ENCODE measurements at places on chromosomes 7 and 10.

GRCh38 chr7:159094023-159094740 is 50.5 kb downstream of the VIPR2 start:
- no peak for DNase-seq

DNA sequence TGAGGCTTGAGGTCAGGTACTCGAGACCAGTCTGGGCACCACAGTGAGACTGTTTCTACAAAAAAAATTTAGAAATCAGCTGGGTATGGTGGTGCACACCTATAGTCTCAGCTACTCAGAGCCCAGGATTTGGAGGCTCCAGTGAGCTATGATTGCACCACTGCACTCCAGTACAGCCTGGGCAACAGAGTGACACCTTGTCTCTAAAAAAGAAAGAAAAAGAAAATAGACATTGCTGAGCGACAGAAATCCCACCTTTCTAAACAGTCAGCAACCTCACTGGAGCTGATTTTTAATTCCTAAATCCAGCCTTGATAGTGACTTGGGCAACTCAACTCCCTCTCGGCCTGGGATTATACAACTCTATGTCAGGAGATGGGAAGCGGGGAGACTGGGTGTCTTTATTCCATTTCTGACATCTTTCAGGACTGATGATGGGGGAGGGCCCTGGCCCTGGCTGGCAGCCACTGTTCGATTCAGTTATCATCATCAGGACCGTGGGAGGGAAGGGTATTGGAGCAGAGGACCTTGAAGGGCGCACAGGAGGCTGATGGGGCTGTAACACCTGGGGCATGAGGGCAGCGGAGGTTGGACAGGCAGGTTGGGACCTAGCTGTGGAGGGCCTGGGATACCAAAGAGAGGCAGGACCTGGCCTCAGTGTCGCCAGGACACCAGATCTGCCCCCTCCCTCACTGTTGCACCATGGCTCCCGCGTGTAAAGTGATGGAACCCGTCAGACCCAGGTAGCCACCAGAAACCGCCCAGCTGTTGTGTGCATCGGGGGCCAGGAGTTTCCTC is 14.7 kb downstream of the HSPB1 start:
- DNase-seq = no peak

GRCh38 chr7:27910326-27910725 is 170.4 kb downstream of the TAX1BP1 start:
- no peak for DNase-seq

- DNase-seq = no peak
Observed at GRCh38 chr10:114917927-114918672, 19.9 kb upstream of the TRUB1 start.

DNA sequence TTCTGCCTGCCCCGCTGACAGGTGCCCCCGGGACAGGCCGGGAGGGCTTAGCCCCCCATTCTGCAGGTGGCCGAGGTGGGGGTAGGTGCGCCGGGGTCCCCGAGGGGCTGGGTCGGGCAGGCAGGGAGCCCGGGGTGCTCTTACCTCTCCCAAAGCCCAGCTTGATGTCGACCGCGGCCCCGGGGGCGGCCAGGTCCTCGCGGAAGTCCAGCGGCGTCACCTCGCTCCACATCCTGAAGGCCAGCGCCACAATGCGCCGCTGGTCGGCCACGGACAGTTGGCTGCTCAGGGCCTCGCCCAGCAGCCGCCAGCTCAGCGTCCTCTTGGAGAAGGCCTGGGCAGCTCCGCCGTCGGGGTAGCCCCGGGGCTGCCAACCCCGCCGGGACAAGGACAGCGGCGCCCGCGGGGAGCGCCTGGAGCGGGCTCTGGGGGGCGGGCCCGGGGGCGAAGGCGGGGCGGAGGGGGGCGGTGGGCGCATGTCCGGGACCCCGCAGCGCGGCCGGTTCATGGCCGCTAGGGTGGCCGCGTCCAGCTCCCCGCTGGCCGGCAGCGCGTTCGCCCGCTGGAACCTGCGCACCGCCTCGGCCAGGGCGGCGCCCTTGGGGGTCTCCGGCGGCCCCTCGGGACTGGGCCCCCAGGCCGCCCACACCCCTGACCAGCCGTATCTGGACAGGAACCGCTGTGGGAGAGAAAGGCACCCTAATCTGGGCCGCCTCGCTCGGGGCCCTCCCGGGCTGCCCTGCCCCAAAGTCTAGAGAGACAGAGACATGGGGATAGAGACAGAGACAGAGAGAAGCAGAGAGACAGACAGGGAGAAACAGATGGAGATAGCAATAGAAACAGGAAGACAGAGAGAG is 1.7 kb downstream of the MMP21 start:
- no peak for DNase-seq

GRCh38 chr10:64036321-64036930 is 515.2 kb downstream of the REEP3 start:
- no peak for DNase-seq

DNA sequence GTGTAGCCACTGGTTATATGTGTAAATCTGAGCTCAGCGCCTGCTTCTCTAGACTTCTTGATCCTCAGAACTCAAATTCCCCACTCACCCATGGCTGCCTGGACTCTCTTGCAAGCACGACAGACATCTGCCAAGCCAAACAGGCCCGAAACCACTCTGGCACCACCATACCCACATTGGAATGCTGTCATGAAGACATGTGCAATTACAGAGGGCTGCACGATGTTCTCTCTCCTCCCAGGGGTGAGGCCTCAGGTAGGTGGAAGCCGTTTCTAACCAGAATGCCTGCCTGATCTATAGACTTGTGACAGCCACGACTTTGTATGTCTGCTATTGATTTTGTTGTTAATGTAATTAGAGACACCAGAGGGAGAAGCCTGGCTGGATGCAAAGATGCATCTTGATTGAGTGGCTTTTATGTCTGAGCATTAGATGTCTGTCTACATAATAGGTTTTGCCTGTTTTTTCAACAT is 4.0 kb downstream of the BAMBI start:
- no peak for DNase-seq

DNA sequence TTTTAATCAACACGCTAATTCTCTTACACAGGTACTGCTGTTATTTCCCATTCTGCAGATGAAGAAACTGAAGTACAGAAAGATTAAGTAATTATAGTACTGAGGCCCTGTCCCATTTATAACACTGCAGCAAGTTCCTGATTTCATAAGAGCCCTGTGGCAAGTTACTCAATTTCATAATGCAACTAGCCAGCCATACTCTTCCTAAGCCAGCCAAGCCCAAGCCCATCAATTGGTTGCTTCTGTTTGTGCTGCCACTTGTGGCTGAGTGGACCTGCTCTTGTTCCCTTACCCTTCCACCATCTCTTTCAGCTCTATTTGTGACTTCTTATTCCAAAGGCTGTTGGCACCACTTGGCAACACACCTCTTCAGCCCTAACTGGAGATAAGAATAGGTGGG is 19.7 kb upstream of the PRPF18 start:
- DNase-seq = no peak

DNA sequence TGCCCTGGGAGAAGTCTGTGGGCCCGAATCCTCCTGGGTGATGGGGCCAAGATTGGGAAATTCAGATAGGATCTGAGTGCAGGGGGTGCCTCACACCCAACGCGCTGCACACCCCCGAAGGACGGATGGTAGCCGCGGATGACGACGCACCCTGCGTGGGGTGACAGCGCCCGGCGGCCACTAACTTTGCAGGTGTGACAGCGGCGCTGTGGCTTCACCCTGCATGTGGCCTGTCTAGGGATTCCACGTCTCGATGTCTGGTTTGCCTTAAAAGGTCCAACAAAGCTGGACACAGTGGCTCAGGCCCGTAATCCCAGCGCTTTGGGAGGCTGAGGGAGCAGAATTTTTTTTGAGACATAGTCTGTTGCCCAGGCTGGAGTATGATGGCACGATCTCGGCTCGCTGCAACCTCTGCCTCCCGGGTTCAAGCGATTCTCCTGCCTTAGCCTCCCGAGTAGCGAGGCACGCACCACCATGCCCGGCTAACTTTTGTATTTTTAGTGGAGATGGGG is 18.6 kb downstream of the ADAP1 start:
- DNase-seq = no peak

DNA sequence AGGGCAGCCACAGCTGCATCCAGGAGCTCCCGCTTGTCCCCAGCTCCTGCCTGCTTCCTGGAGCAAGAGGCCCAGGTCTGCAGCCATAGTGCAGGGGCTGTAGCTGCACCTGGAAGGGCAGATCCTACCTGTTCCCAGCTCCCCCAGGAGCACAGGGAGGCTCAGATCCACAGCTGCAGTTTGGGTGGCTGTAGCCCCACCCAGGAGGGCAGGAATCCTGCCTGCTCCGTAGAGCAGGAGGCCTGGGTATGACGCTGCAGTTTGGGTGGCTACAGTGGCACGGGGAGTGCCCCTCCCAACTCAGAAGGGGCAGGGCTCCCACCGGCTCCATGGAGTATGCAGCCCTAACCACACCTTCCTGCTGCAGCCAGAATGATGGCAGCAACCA is 26.7 kb upstream of the CDCA7L start:
- no peak for DNase-seq

DNA sequence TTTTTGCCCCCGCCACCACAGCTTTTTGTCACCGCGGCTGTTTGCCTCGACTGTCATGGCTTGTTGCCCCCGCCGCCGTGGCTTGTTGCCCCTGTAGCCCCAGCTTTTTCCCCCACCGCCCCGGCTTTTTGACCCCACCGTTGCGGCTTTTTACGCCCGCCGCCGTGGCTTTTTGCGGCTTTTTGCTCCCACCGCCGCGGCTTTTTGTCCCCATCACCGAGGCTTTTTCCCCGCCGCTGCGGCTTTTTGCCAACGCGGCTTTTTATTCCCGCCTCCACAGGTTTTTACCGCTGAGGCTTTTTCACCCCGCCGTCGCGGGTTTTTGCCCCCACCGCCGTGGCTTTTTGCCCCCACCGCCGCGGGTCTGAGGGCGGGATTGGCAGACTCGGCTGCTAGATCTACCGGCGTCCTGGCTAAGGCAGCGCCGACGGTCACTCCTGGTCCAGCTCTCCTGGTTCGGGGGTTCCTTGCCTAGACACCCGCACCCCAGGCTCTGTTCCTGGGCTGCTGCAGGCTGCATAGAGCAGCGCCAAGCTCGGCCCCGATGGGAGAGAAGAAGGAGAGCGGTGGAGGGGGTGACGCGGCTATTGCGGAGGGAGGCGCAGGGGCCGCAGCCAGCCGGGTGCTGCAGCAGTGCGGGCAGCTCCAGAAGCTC is 637.7 kb downstream of the ZNF716 start:
- DNase-seq = no peak

GRCh38 chr7:55130395-55131141 is 111.8 kb downstream of the EGFR start:
- DNase-seq = no peak

DNA sequence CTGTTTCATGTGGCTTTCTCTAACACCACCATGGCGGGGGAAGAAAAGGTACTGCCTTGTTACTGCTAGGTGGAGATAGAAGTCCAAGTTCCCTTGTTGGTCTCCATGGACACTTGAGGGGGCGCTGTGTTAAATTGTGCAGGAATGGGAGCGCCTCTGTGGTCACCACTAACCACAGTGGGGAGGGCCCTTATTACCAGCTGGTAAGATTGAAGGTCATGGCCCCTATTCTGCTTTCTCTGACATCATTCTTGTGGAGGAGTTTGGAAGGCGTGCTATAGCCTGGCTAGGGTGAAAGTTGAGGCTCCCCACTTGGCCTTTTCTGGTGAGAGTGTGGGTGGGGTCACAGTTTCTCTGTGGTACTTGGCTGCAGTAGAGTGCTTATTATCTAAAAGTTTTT is 14.9 kb upstream of the MXI1 start:
- no peak for DNase-seq

DNA sequence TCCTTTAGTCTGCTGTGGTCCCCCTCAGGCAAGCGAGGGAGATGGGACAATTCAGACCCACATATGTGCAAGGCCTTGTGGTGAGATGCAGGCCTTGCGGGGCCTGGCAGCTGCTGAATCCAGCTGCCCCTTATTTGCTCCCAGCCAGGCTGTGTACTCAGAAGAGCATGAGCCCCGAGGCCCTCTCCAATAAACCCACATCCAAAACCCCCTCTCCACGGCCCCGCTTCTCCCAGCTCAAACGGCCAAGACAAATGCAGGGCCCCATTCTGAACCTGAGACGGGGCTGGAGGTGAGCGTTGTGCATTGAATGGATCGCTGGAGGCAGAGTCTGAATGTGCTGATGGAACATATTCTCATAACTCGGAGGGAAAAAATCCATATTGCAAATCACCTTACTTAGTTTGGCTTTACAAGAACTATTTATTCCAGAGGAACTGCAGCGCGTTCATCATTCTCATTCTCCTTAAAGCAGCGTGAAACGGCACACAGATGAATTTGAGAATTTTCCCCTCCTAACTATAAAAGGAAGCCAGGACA is 169.2 kb upstream of the LYZL2 start:
- no peak for DNase-seq

DNA sequence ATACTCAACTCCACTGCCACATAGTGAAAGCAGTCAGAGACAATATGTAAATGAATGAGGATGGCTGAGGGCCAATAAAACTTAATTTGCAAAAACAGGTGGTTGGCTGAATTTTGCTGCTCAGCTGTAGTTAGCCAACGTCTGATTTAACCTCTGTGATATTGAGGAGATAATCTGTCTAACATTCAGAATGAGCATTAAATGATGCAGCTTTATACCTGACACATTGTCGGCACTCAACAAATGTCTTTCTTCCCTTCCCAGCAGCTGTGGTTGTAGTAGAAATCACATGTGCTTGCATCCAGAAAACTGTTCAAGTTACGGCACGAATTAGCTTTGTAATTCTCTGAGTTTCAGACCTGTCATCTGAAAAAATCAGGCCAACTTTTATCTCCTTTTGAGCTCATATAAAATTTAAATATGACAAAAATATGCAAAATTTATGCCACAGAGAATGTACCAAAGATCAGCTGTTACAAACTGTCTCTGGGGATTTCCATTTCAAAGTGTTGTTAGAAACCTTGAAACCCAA is 1239.7 kb downstream of the GATA3 start:
- DNase-seq = no peak

GRCh38 chr7:117092785-117093184 is 139.5 kb downstream of the ST7 start:
- DNase-seq = no peak

GRCh38 chr10:30736685-30737232 is 107.2 kb upstream of the LYZL2 start:
- DNase-seq = no peak

DNA sequence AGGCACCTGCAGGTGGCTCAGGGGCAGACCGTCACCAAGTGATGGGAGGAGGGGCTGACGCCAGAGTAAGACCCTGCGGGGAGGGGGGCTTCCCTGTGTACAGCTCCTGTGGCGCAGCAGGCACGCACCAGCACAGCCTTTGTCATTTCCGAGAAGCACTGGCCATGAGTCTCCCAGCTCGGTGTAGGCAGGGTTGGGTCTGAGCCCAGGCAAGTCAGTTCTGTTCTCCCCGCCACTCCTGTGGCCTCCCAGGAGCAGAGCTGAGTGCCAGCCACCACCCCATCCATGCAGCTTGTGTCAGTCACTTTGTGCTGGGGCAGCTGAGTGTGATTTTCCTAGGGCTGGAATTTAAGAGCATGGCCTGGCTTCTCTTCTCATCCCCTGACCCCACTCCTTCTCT is 13.2 kb downstream of the CPSF4 start:
- no peak for DNase-seq

GRCh38 chr7:123140561-123140960 is 59.2 kb downstream of the SLC13A1 start:
- DNase-seq = no peak

GRCh38 chr7:42980084-42980483 is 47.9 kb downstream of the MRPL32 start:
- no peak for DNase-seq

GRCh38 chr10:109746861-109747260 is 176.4 kb downstream of the XPNPEP1 start:
- DNase-seq = no peak

GRCh38 chr10:88097092-88097516 is 233.7 kb downstream of the PTEN start:
- no peak for DNase-seq

All from activated T-cell treated with anti-CD3 and anti-CD28 coated beads for 4 hours (primary cell).